Activated naive CD4-positive, alpha-beta T cell treated with anti-CD3 and anti-CD28 coated beads, Interleukin-2, amount 10 ng/mL, durations not matched to agents 7 days and 5 days (primary cell): ENCODE measurements at places on chromosomes 16 and 17.

- no peak for DNase-seq
Measured at GRCh38 chr16:74094514-74094913, 202.1 kb upstream of the PSMD7 start.

GRCh38 chr16:9378876-9379275, 287.4 kb downstream of the HAPSTR1 start:
- no peak for DNase-seq

- DNase-seq: peak; percentile 67
Measured at GRCh38 chr16:3665508-3665907, 11.0 kb downstream of the DNASE1 start.

- peak; percentile 89 for DNase-seq
Measured at GRCh38 chr17:143785-144281, 6.5 kb downstream of the SCGB1C2 start.

GRCh38 chr16:22366889-22367288, 7.5 kb downstream of the CDR2 start:
- no peak for DNase-seq

DNA sequence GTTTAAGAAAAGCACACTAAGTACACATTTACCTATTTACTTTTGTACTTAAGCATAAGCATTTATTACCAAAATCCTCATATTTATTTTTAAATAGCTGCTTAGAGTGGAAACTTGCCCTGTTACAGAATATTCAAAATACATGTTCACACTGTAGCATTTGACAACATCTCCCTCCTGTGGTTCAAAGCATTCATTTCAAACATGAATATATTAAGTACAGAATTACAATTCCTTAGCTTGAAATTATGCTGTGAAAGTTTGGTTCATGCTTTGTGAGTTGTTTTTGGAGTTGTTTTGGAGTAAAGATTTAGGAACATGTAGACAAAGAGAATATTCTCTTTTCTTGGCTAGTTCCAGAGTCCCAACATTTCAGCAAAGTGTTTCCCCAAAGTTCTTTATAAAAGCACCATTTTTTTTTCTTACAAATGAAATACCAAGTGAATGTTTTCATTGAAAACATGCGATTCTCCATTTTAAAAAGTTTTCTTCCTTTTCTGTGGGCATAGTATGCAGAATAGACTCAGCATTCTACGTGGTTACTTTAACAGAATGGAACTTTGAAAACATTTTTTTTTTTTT, 33.2 kb downstream of the TUBD1 start:
- no peak for DNase-seq

GRCh38 chr17:4721203-4722135, 9.8 kb upstream of the MED11 start:
- no peak for DNase-seq

DNA sequence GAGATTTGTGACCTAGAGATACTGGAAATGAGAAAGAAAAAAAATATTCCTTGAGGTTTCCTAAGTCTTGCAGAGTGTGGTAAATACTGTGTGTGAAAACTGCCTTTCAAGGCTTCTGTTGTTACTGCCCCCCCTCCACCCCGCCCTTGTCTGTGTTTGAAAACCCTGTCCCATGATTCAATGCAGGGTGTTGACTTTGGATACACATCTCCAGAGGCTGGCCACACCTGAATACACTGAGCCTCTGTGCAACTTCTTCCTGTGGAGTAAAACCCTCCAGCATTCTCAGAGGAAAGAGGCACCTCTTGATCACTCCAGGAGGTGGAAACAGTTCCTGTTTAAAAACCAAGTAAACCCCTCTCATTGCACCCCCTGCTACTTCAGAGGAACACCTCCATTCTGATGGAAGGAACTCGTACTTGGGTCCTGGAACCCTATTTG, 123.0 kb upstream of the CACNG5 start:
- no peak for DNase-seq

DNA sequence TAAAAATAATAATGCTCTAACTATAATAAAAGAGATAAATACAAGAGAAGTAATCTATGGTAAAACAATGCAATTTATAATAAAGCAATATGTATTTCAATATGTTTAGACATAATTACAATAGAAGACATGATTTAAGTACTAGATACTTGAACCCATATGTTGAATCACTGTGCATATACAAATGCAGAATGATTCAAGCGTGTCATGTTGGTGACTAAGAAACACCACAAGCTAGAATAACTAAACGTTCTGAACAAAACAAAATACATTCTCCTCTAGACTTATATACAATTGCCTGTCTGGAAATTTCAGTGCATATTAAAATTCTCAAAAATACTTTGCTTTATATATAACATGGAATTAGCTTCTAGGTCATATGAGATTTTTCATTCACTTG, 11.2 kb downstream of the TADA2A start:
- DNase-seq: no peak

GRCh38 chr16:14372471-14372870, 257.6 kb downstream of the PARN start:
- DNase-seq: no peak

DNA sequence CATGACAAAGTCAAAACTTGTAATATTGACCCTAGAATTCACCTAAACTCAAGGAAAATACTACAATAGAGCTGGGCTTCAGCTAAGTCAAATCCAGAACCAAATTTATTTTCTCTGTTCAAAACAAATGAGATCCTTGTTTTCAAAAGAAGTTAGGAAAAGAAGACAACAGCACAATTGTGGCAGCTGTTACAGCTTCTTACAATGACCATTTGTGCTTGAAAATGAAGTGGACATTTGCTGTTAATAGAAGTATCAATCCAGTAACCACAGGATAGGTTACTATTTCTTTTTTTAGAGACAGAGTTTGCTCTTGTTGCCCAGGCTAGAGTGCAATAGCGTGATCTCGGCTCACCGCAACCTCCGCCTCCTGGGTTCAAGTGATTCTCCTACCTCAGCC, 44.4 kb downstream of the APPBP2 start:
- no peak for DNase-seq

GRCh38 chr17:74768069-74768762, 7.9 kb downstream of the NAT9 start:
- DNase-seq: no peak

- no peak for DNase-seq
Measured at GRCh38 chr17:15954222-15954621, 9.3 kb downstream of the ADORA2B start.

DNA sequence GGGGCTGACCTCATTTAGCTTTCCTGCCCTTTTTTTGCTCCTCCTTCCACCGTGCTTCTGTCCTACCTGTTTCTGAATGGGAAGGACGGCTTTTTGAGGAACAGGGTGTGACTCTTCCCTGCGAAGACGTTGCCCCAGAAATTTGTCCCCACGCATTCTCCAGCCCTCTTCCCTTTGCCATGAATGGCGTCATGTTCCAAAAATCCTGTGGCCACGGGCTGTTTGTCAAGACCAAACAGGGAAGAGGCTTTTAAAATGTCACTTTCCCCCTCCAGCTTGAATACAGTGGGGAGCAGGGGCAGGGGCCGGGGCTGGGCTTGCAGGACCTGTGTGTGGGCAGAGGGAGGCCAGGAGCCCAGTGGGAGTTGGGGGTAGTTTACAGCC, 13.9 kb downstream of the MPRIP start:
- DNase-seq: peak; percentile 7

- no peak for DNase-seq
Measured at GRCh38 chr17:79341222-79341780, 266.7 kb downstream of the ENGASE start.

- DNase-seq: no peak
Measured at GRCh38 chr17:28491286-28491685, 14.9 kb upstream of the FOXN1 start.

DNA sequence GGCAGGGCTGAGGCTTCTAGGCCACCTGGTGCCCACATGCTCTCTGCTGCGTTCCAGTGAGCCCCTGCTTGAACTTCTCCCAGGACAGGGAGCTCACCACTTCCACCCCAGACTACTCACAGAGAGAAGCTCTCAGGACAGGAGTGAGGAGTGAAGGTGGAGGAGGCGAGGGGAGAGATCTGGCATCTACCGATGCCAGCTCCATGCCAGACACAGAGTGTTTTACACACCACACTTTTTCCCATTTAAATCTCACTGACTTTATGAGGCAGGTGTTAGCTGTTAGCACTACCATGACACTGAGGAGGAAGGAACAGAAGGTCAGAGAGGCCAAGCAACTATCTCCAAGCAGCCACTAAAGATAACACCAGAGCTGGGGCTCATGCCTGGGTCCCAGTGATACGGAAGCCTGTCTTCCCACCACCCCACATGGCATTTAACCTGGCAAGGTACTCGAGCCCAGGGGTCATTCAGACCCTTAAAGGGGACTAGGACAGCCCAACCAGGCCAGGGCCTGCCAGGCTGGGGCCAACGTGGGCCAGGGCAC, 6.8 kb downstream of the FAM83G start:
- DNase-seq: no peak
